Stimulated activated CD8-positive, alpha-beta memory T cell treated with anti-CD3 and anti-CD28 coated beads, Interleukin-7, amount 100 ng/mL, for 4 hours (primary cell): ENCODE measurements at places on chromosomes 4 and X.

DNA sequence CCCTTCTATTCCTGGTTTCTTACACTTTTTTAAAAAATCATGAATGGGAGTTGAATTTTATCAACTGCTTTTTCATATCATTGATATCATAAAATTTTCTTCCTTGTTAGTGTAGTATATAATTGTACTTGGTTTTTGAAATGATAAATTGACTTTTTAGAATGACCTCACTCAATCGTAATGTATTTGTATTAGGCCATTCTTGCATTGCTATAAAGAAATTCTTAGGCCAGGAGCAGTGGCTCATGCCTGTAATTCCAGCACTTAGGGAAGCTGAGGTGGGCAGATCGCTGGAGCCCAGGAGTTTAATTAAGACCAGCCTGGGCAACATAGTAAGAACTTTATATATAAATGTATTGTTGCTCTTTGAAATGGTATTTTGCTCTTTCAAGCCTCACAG lies 6.3 kb downstream of the EXOC1 start:
- no peak for DNase-seq

- no peak for DNase-seq
These were observed 38.0 kb upstream of the GATB start for GRCh38 chr4:151798678-151799416.

GRCh38 chrX:112968351-112969133 lies 127.9 kb upstream of the AMOT start:
- DNase-seq = no peak

DNA sequence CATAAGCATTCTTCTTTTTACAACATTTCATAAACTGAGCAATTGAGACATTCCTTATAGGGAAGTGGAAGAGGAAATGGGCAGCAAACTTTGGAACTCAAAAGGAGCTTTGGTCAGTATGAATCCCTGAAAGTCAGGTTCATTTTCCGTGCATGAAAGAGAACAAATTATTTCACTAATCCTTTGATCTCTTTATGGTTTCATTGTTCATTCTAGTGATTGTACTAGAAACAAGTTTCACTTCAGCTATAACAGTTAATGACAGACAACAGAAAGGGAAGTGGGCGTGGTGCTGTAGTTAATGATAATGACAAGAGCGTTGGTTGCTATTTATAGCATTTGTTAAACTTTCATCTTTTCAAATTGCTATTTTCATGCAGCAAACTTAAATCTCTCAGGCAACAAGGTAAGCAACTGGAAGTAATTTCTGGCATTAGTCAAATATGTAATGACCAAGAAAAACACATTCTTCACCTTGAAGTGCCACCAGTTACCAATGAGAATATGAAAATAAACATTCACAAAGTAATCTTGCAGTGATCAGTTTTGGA lies 98.4 kb downstream of the AREG start:
- DNase-seq = no peak

DNA sequence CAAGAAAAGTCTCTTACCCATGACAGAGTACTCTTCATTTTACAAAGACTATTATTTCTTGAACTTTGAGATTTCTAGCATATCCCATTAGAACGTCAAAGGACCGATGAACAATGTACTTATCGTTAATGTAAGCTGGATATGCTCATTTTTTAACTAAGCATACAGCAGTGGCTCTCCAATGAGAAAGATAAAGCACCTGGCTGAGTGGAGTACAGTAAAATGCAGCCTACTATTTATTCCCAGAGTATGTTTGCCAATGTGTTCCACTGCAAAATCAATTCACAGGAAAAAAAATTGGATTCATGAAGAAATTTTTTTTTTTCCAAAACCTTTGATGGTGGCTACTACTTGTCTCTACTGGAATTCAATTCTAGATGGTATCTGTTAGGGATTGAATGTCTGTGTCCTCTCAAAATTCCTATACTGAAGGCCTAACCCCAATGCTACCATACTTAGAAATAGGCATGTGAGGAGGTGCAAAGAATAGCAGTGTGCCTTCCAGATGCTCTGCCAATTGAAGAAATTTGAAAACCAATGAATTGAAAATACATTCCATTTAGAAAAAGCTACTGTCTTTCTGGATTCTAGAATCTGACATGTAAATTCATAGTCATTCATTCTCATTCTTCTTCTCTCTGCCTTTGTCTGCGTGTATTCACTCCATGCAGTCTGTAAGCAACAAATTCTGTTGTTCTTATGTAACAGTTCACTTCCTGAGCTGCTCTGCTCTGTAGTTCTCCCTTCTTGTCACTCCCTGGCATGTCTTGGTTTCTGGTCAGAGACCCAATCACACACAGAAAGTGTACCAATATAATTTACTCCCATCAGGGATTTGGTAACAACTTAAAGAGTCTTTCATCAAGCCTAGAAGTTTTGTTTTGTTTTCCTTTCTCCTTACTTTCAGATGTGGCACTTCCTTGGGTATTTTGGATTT lies 61.4 kb downstream of the PAPSS1 start:
- DNase-seq = no peak
